Fibroblast of mammary gland (primary cell): ENCODE measurements at places on chromosomes 2 and 18.

DNA sequence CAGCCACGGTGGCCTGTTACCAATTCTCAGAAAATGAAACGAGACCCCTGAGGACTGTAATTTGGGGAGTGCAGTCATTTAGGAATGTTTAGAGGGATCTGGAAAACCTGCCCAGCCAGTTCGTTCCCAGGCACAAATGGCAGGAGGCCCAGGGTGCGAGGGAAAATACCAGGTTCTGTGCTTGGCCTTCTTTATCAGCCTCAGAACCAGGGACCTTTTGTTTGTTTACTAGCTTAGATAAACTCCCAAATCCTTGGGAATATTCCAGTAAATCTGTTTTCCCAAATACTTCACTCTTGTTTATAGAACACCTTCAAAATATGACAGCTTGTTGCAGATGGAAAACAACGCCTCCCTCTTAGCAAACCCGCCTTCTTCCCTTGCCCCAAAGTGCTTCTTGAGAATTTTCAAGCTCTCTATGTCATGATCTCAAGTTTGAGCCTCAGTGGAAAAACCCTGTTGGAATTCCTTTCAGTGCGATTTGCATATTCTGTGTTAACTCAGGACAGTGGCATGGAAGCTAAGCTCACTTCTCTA, 400.3 kb upstream of the SMIM21 start:
- DNase-seq: no peak

DNA sequence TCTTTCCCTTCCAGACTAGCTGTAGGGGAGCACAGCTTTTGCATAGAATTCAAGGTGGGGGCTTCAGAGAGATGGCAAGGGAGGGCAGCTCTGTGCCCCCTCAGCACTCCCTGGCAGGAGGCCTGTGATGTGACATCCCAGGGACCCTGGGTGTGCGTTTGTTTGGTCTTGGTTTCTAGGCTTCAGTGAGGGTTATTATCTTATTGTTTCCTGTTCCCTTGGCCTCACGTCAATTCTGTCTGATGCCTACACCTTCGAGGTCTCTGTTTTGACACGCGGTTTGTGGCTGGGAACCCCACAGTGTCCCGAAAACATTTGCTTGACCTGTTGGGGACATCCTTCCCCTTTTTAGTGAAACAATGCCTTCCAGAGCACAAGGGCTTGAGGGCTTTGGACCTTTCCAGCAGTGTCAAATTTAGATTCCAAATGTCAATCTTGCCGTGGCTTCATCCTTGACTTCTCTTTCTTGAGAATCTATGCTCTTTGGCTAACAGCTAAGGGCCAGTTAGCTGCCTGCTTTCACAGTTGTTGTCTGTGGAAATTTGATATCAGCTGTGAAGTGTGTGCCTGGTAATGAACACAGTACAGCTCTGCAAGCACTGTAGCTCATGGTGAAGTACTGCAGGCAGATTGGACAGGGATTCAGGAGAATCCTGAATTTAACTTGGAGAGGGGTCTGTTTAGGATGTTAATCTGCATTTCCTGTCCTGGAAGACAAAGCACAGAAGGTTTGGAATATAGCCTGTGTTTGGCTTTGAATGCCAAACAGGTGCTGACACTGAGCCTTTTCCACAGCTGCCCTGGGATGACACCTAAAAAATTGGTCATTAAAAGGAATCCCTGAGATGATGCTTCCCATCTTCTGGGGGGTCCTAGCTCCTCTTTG, 108.2 kb upstream of the CXCR4 start:
- DNase-seq: no peak

- peak; percentile 39 for DNase-seq
Measured at GRCh38 chr2:19810637-19811036, 91.1 kb downstream of the TTC32 start.

DNA sequence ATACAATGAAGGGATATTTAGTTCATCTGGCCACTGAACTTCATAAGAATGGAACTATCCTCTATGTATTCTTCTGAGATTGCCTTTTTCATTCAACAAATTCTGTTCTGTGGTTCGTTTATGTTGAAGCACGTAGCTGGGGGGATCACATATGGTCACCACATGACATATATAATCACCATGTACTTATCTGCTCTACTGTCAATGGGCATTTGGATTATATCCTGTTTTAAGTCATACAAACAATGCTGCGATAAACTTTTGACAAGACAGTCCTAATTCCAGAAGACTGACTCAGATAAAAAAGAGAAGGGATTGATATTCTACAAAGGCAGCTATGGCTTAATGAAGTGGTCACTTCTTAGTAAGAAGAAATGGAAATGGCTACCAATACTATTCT, 116.0 kb upstream of the CCDC195 start:
- DNase-seq: no peak

GRCh38 chr18:5417342-5417741, 121.8 kb upstream of the ZBTB14 start:
- peak; percentile 25 for DNase-seq
